ENCODE measurements at places on chromosomes 2 and 18. TPM values are rescaled to one million over a fixed set of nuclear protein-coding genes. Genes with fewer than 3 reads are reported as not detected.

DNA sequence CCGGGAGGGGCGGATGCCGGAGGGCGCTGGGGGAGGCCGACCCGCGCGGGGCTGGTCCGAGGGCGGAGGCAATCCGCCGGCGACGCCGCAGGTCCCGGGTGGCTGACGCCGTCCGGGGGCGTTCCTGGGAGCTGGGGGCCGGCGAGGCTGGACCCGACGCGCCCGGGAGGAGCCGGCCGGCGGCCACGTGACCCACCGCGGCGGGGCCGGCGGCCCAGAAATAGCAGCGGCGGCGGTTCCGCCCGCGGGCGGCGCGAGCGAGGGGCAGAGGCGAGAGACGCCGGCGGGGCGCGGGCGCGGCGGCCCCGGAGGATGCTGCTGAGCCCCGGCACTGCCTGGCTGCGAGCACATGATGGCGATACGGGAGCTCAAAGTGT is at the start of gene RAB31:
TSS of gene RAB31 (plus strand) at position 245 of the 377 bp plus-strand sequence. CDS start at position 350, 105 bp downstream.
- DNase-seq = peak; percentile 35

DNA sequence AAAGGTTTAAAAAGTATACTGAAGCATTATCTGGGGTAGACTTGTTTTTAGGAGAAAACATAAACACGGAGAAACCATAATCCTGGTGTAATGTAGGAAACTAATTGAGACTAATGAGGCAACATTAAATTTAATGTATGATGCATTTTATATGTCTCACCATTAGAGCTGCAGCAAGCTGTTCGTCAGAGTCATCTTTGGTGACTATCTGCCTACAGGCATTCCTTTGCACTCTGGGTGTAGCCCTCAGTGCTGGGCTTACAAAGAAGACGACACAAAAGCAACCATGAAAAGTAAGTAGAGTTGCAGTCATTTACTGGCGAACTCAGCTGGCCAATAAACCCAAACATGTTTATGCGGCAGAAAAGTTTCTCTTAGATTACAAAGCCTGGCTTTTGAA is 415.3 kb upstream of the ZEB2 start:
- no peak for DNase-seq

DNA sequence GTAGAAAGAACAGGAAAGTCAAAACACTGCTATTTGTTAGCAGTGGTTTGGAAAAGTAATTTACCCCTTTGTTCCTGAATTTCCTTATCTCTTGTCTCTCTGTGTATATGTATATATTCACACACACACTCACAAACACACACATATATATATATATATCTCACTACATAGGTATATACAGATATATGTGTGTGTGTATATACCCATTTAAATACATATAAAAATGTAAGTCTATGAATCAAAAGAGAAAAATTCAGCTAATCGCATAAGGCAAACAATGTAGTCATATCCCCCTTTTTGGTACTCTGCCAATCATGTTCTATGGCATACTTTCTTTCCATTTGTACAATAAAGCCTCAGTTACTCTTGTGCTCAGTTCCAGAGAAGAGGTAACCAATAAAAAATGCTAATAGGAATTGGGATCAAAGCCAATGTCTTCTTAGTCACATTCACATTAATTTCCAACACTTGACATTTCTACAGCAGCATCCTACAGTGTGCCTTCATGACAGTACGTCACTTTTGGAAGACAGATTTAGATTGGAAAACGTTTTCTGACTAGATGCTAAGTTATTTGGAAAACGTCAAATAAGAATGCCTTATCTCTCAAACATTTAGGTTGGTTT is 94.6 kb downstream of the MC4R start:
- no peak for DNase-seq

GRCh38 chr2:225011585-225011984 is 30.7 kb downstream of the DOCK10 start:
- DNase-seq = no peak

DNA sequence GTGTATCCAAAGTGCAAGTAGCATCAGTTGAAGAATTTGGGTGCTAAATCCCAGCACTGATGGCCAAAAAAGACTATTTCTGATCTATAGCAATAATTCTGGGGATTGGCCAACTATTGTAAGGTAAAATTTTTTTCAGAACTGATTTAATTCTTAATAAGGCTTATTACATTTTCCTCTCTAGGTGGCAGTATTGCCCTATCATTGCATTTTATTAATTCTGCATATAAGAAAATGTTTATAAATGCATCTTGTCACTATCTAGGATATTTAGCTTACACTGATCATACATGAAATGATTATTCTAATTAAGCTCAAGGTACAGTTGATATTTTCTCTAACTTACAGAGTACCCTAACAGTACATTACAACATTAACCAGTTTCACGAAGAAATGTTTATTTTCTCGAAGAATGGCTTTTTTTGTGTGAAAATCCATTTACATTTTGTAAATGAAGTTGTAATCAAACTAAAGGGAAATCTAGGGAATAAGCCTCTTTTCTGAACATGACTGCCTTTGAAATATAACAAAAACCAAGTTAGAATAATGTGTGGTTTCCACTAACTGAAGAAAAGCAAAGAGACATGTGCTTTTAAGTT is 11.0 kb downstream of the TTN start:
- DNase-seq = no peak

GRCh38 chr18:23926571-23926970 is 88.0 kb upstream of the TTC39C start:
- no peak for DNase-seq

- DNase-seq = no peak
Observed at GRCh38 chr2:127377262-127377661, 10.5 kb downstream of the MAP3K2 start.

- no peak for DNase-seq
Observed at GRCh38 chr2:207810200-207810788, 40.6 kb upstream of the FZD5 start.

DNA sequence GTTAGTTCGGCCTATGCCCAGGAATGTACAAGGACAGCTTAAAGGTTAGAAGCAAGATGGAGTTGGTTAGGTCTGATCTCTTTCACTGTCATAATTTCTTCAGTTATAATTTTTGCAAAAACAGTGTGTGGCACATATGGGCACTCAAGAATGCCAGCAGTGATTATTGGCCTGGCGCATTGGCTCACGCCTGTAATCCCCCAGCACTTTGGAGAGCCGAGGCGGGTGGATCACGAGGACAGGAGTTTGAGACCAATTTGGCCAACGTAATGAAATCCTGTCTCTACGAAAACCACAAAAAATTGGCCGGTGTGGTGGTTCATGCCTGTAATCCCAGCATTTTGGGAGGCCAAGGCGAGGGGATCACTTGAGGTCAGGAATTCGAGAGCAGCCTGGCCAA is 75.7 kb upstream of the MSH2 start:
- DNase-seq = no peak

DNA sequence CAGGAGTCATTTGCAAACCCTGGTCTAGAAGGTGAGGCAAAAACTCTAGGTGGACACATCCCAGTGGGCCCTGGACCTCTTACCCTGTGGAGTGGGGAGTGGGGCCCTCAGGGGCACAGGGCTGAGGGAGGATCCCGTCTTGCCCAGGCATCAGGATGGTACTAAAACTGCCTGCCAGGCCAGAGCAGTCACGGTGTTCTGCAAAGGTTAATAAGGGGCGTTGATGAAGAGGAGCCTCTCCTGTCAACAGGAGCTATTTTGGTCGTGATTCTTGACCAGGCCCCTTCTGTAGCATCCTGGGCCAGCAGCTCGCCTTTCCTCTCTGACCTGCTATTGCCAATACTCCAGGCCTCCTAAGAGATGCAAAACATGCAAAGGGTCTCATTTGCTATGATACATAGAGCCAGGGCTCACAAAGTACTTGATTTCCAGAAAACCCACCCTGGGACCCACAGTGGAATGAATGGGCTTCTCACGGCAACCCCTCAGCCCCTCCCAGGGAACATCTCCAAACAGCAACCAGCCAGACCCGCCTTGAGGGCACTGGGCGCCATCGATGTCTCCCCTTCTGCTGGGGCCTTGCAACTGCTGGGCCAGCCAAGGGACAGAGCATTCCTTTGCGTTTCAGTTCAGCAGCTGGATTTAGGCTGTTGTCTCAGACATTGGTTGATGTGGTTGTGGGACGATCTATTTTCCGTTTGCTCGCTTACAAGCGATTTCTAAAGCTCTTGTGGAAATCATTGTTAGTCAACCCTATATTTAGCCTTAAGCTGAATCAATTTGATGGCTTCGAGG is 111.1 kb downstream of the PDCL3 start:
- no peak for DNase-seq

DNA sequence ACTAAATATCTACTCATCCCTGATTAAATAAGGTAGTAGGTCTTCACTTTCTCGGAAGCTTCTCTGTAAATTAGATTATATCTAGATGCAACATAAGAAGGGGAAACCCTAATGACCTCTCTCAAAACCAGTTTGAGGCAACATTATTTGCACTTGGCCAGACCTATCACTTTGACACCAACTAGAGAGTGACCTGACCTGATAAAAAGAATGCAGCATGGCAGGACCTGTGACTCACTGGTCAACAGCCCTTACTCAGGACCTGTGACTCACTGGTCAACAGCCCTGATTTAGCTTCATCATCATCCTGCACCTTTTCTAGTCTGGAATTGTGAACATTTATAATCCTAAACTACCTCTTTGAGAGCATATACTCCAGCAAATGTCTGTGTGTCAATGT is 1957.7 kb upstream of the CELF4 start:
- DNase-seq = no peak

- DNase-seq = no peak
Observed at GRCh38 chr2:83342860-83343329, 1116.2 kb downstream of the SUCLG1 start.

DNA sequence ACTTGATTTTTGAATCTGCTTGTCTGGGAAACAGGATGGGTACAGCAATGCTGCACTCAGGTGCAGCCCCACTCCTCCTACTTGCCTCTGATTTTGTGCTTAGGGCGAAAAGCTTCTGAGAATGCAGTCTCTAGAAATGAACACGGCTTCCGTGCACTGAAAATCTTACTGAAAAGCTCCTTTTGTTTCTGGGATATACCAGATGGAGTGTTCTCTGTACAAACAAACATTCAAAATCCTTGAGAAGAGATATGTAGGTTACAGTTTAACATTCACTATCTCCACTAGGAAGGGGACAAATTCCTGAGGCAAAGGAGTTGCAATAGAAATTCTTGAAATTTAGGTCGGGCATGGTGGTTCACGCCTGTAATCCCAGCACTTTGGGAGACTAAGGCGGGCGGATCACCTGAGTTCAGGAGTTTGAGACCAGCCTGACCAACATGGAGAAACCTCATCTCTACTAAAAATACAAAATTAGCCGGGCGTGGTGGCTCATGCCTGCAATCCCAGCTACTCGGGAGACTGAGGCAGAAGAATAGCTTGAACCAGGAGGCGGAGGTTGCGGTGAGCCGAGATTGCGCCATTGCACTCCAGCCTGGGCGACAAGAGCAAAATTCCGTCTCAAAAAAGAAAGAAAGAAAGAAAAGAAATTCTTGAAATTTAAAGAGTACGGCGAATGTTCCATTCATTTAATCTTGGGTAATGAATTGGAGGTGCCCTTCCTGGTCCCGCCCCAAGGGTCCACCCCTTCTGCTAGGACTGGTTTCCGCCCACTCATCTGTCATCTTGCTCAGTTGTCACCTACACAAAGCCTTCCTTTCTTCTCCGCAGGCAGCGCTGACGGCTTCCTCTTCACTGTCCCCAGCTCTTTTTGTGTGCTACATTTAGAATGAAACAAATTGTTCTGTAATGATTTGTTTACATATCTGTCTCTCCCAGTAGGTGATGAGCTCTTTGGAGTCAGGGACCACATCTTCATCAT is 92.4 kb downstream of the SOCS6 start:
- no peak for DNase-seq

- DNase-seq = no peak
Observed at GRCh38 chr2:241133436-241133820, 15.8 kb downstream of the PASK start.

- no peak for DNase-seq
Observed at GRCh38 chr2:14923820-14924580, 291.5 kb downstream of the LRATD1 start.

- no peak for DNase-seq
Observed at GRCh38 chr2:233469261-233470010, 97.1 kb downstream of the USP40 start.

- DNase-seq = no peak
Observed at GRCh38 chr18:73717570-73717969, 430.1 kb downstream of the FBXO15 start.

DNA sequence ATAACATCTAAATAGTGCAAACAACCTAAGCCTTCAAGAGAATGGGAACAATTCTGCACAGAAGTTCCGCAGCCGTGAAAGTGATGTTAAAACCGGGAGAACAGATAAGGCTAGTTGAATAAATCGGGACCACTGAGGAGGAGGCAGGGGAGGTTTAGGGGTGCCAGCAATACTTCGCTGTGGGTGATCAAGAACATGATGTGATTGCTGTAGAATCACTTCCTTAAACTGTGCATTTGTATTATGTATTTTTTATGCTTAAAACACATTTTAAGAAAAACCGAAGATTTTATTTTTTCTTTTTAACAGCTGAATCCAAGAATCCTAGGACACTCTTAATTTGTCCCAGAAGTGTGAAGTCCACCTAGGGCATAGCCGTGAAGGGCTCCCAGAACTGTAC is 33.6 kb downstream of the TTC32 start:
- no peak for DNase-seq

DNA sequence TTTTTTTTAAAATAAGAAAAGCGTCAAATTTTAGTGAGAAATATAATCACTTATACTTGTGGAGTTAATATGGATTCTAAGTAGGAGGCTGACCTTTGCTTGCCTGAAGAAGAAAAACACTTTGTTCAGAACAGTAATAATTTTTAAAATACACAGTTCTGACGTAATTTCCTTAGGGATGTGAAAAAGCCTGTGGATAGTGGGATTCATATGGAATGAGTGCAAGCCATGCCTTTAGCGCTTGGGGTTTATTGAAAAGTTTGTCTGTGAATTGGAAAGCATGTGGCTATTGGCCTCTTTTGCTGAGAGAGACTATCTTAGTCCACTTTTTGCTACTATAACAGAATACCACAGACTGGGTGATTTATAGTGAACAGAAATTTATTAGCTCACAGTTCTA is 151.3 kb downstream of the CCDC85A start:
- DNase-seq = no peak

- DNase-seq = no peak
Observed at GRCh38 chr2:30608643-30609042, 161.6 kb downstream of the LCLAT1 start.

The PDE11A gene
- not detected for total RNA-seq

The C1QL2 gene
- not detected for total RNA-seq

The SERPINB3 gene
- total RNA-seq = not detected

The TLX2 gene
- total RNA-seq = 2.4 TPM

The KIAA2012 gene
- not detected for total RNA-seq

The MBOAT2 gene
- total RNA-seq = 7.7 TPM

The ABCB11 gene
- total RNA-seq = not detected

The DYNAP gene
- not detected for total RNA-seq

The LANCL1 gene
- total RNA-seq = 56.4 TPM

The CFC1 gene
- not detected for total RNA-seq

The KCNG3 gene
- total RNA-seq = 0.22 TPM
